Activated CD8-positive, alpha-beta memory T cell treated with anti-CD3 and anti-CD28 coated beads for 24 hours (primary cell): ENCODE measurements at places on chromosomes 2 and 18.

GRCh38 chr2:237217995-237218616 lies 132.4 kb downstream of the COPS8 start:
- no peak for DNase-seq

DNA sequence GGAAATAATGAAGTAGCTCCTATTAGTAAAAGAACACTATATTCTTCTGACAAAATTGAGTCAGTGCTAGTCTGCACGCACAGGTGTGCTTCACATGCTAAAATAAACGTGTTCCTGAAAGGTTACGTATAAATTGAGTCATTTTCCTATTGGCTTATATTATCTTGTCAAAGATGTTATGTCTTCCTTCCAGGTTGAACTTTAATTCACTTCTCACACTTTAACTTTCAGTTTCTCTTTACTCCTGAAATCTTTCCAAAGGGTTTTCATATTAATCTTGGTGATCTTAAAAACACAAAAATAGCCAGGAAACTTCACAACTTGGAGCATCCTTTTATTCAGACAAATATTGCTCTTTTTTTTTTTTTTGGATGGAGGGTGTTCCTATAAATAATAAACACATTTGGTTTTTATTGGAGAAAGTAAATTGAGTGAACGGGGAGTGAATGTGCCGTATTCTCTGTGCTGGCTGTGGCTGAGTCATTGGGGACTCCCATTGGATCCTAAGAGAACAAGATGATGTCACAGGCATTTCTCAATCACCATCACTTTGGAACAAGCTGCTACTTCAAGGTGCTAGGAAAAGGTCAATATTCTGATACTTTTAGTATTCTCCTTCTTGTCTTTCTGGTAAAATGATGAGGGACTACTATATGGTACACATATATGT lies 150.2 kb upstream of the SPATS2L start:
- DNase-seq = no peak

DNA sequence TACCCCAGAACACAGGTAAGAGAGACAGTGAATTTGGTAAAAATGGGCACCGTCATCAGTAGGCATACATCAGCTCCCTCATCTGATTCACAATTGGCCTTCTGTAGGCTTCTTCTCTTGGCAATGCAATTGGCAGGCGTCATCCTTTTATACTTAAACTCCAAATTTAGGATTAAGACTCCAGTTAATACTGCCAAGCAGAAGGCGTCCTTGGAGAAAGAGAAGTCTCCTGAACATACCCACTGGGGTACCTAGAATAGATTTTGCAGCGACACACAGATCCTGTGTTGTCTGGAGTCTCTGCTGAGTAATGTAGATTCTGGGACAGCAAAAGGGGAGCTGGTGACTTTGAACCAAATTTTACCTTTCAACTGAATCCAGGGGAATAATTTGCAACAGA lies 592 bp upstream of the METAP1D start:
- no peak for DNase-seq

- no peak for DNase-seq
Observed at GRCh38 chr18:46134920-46135675, 30.9 kb downstream of the HAUS1 start.
